ENCODE measurements at places on chromosomes 2 and 18. TPM values are rescaled to one million over a fixed set of nuclear protein-coding genes. Genes with fewer than 3 reads are reported as not detected.

GRCh38 chr2:45067859-45068570, 58.8 kb upstream of the SIX2 start:
- no peak for DNase-seq

Gene AMER3
- not detected for total RNA-seq

DNA sequence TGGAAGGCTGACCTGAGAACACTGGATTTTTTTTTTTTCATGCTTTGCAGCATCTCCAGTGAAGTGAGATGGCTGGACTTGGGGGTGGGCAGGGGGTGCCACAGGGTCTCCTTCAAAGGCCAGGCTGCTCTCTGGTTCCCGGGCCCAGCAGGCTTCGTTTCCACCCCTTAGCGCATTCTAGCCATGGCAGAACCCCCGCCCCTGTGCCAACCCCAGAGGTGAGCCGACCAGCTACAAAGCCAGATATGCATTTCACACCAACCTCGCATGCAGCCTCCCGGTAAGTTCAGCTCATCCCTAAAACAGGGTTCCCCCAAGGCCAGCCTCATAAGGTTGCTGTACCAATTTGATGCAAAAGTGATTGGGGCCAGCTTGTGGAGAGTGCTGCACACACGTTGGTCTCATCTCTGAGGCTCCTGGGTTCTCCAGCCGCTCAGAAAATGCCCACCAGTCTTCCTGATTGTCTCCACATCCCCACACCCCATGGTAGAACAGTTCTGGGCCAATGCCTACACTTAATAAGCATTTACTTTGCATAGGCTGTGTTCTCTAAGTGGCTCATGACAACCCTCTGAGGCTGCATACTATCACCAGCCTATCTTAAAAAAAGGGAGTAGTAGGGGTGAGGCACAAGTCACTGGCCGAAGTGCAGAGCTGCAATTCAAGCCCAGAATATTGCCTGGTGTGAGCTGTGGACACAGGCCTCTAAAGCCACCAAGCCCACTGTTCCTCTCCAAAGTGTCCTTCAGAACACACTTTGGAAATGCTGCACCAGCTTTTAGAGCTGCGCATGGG, 23.3 kb downstream of the SMAD7 start:
- DNase-seq: no peak

DNA sequence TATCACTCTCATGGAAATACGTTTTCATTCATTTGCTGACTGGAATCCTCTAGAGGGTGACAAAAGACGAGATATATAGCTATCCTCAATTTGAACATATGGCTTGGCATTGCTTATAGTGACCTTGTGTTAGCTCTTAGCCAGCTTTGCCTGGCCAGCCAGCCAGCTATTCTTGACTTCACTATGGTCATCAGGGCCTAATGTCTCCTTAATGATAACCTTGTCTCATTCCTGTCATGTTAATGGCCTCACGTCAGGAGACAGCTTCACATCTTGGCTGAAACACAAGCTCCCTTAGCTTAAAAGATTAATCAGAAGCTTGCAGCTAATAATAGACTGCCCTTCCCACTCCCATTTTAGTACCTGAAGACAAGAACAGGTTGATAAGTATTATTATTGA, 1517.5 kb upstream of the PIK3C3 start:
- no peak for DNase-seq

- DNase-seq: no peak
These were observed 46.4 kb upstream of the ACKR3 start for GRCh38 chr2:236523249-236523648.

Gene DSG4
- not detected for total RNA-seq

Gene LYG1
- 0.13 TPM for total RNA-seq

All from dermis microvascular lymphatic vessel endothelial cell (primary cell).